Activated CD4-positive, CD25-positive, alpha-beta regulatory T cell treated with anti-CD3 and anti-CD28 coated beads, Interleukin-2, amount 50 U/mL, for 72 hours (primary cell): ENCODE measurements at places on chromosomes 5 and 9.

DNA sequence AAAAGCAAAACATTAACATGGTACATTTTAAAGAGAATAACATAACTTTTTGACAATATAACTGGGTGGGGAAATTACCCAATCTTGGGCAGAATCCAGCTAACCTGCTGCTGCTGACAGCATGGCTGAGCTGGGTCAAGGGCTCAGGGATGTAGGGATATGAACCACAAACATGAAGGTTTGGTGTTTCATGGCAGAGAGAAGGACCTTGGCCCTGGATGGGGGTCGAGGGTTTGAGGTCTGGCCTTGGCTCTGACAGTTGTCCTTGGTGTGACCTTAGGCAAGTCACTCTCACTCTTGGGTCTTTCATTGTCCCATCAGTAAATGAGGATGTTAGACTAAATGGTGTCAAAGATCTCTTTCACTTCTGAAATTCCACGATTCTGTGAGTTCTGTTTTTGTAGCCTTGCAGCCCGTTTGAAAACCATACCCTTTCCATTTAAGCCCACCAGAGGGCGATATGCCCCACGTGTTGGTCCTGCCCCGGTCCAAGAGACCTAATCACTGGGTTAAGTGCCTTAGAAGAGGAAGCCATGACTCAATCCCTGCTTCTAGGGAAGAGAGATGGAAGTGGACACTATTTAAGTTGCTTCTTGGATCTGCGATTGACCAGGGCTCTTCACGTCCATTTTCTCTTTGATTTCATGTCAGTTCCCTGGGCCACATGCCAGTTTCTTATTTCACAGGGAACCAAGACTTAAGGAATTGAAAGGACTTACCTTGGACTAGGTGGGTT is 56.8 kb upstream of the TEX48 start:
- peak; percentile 65 for DNase-seq

GRCh38 chr9:21810388-21810787 is 8.0 kb downstream of the MTAP start:
- DNase-seq: no peak

GRCh38 chr5:88159591-88159990 is 109.1 kb downstream of the TMEM161B start:
- DNase-seq: no peak

DNA sequence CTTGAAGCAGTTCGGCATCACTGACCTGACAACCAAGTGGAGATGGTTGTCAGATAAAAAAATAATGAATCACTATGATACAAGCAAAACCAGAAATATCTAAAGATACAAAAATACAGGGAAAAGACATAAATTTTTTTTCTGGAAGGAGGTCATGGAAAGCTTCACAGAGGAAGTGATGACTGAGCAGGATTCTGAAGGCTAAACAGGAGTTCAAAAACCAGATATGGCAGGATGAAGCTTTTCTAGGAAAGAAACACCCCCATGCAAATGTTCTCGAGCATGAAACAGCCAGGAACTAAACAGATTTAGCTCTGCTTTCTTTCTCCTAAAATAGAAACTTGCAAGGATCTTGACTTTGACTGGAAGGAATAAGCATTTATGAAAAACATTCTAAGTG is 60.7 kb upstream of the IFNE start:
- DNase-seq: no peak

DNA sequence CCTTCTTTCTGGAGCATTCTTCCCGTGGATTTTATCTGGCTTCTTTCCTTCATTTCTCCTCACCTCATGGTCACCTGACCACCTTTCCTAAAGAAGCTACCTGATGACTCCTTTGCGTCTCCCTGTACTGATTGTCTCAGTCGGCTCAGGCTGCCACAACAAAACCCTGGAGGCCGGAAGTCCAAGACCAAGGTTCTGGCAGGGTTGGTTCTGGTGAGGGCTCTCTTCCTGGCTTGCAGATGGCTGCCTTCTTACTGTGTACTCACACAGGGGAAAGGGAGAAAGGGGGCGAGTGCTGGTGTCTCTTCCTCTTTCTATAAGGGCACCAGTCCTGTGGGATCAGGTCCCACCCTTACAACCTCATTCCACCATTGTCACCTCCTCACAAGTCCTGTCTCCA is 140.0 kb downstream of the SYK start:
- no peak for DNase-seq

DNA sequence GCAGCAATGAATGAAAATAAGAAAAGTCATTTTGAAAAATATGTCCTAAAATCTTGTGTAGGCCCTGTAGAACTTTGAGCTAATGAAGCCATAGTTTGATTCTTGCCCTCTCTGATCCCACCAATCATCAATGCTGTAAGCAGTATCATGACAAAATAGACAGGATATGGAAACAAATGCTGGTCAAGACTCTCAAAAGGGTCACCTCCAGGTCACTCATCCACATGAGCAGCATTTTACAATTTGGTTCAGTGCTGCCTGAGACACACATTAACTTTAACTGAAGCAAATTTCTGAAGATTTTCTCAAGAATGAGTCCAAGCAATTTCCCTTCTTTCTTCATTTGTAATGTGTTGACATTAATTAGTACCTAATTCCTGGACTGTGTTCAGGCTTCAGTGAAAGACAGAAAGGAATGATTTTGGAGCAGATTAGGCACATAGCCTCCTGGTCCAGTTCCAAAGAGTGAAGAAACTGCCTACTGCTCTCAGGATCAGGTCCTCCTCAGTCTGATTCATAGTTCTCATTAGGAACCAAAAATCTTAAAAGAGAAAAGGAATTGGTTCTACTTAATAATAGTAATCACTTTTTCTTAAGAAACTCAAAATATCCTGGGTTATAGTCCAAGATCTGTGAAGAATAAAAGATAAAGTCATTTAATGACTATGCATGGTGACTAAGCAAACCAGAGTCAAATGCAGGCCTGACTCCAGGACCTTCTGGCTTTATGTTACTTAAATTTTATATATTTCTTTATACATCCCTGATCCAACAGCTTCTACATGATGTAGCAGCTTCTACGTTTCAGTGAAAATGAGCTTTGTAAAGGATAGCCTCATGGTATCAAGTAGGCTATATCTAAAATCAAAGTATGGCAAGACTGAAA is 192.1 kb upstream of the RGMB start:
- DNase-seq: no peak

DNA sequence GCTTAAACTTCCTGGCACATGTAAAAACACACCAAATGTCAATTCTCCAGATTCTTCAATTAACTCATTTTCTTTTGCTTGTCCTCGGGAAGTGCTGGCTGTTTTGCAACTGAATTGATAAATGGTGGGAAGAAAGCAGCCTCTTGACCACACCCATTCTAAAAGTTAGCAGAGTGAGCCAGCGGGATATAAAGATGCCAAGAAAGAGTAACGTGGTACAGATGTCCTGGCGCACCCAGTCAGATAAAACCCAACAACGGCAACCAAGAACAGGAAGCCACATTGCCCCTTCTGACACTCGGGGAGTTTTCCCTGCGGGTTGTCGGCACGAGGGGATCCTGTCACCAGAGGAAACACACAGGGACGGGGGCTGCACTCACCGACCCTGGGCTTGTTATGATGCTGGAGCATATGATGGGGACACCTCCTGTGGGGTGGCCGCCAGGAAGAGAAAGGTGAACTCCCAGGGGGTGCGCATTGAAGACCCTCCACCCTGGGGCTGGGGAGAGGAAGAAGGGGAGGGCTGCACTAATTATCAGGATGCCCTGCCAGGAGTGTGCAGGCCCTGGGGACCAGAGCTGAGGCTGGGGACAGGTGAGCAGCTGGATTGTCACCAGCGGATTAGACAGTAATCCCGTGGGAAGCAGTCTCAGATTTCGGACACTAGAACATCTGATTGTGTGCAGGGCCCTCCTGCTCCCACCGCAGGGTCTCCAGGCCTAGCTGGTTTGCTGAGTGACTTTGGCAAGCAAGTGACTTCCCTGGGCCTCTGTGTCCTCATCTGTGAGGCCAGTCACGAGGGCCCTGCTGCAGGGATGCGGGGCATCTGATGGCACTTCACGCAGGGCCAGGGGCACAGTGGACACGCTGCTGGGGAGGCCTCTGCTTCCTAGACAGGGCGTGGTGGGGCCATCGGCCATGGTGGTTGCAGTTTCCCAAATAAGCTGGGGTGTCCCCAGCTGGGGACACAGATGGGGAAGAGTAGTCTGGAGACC is 59.2 kb downstream of the CRB2 start:
- DNase-seq: no peak

- DNase-seq: no peak
Measured at GRCh38 chr9:124266139-124266825, 8.5 kb downstream of the NEK6 start.

DNA sequence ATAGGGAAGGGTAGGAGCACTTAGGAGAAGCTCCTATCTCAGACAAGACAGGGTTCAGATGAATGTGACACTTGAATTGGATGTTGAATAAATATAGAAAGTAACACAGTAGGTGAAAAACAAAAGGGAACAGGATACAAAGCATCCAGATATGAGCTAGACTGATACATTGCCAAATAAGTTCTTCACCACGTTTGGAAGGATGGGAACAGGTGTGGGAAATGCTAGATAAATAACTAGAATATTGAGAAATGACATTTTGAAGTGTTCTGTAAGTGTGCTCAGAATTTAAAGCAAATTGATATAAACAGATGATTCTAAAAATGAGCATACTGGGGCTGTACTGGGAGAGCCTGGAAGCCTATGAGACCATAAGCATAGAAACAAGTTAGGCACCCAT is 340.1 kb upstream of the PRR16 start:
- no peak for DNase-seq

GRCh38 chr9:127835991-127836516 is 18.4 kb downstream of the ENG start:
- no peak for DNase-seq

DNA sequence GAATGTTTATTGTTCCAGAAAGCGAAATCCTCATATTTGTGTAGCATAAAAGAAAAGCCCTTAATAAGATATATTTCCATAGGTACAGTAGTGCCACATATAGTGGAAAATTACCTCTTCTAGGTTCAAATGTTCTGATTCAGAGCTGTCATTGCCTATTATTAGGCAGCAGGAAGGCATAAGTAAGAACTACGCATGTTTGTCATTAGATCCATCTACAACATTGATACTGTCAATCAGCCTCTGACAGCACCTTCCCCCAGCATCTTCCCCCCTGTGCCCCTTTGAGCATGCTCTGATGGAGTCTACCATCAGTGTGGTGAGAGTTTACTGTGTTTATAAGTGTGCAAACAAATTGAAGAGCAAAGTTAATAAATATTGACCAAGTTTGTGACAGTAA is 816.1 kb downstream of the TLE4 start:
- DNase-seq: no peak

GRCh38 chr9:25716220-25716872 is 38.1 kb upstream of the TUSC1 start:
- DNase-seq: no peak
